ENCODE measurements at places on chromosomes 5 and 9. TPM values are rescaled to one million over a fixed set of nuclear protein-coding genes. Genes with fewer than 3 reads are reported as not detected.

- DNase-seq: no peak
- no peaks in the 10 kb centered on the region for H3K36me3 ChIP-seq
- H3K27me3 ChIP-seq: no peaks in the 10 kb centered on the region
- no peak overlapping the region for H3K27ac ChIP-seq
Measured at GRCh38 chr5:159444441-159445082, 114.3 kb upstream of the IL12B start.

The TAF11L5 gene
- total RNA-seq: not detected

- no peak for DNase-seq
- no peaks in the 10 kb centered on the region for H3K36me3 ChIP-seq
- H3K27ac ChIP-seq: no peak overlapping the region
- no peak overlapping the region for H3K4me3 ChIP-seq
- no peaks in the 10 kb centered on the region for H3K4me1 ChIP-seq
- H3K27me3 ChIP-seq: no peaks in the 10 kb centered on the region
Measured at GRCh38 chr5:44332285-44332971, 56.8 kb downstream of the FGF10 start.

The FOXD4L6 gene
- total RNA-seq: not detected

The GABRA1 gene
- total RNA-seq: not detected

- H3K4me3 ChIP-seq: no peak overlapping the region
- H3K4me1 ChIP-seq: no peaks in the 10 kb centered on the region
- no peaks in the 10 kb centered on the region for H3K36me3 ChIP-seq
- H3K27ac ChIP-seq: no peak overlapping the region
- no peaks in the 10 kb centered on the region for H3K27me3 ChIP-seq
Measured at GRCh38 chr5:168879929-168880328, 300.8 kb upstream of the PANK3 start.

DNA sequence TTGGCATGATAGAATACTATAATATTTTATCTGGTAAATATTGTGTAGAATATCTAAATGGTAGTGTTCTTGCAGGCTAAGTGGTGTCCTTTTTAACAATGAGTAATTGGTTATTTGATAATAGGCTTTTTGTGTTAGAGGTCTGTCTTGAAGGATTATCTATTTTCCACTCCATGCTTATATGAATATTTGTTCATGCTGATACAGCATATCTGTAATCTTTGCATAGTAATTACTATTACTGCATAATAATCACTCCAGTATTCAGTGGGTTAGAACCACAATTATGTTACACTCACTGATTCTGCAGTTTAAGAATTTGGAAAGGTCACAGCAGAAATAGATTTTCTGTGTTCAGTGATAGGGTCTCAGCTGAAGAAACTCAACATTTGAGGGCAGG lies 1229.9 kb downstream of the MAT2B start:
- H3K4me1 ChIP-seq: no peaks in the 10 kb centered on the region
- H3K4me3 ChIP-seq: no peak overlapping the region
- no peak overlapping the region for H3K27ac ChIP-seq
- H3K36me3 ChIP-seq: no peaks in the 10 kb centered on the region
- no peaks in the 10 kb centered on the region for H3K27me3 ChIP-seq
- DNase-seq: no peak

GRCh38 chr5:89536020-89536419 lies 653.0 kb upstream of the MEF2C start:
- no peak overlapping the region for H3K4me3 ChIP-seq
- no peaks in the 10 kb centered on the region for H3K36me3 ChIP-seq
- H3K27ac ChIP-seq: no peak overlapping the region
- no peak for DNase-seq
- no peaks in the 10 kb centered on the region for H3K27me3 ChIP-seq

Measured in natural killer cell (primary cell).